ENCODE measurements at places on chromosomes 1 and 21. TPM values are rescaled to one million over a fixed set of nuclear protein-coding genes. Genes with fewer than 3 reads are reported as not detected.

NUAK2 gene
- 105 TPM for total RNA-seq

DNA sequence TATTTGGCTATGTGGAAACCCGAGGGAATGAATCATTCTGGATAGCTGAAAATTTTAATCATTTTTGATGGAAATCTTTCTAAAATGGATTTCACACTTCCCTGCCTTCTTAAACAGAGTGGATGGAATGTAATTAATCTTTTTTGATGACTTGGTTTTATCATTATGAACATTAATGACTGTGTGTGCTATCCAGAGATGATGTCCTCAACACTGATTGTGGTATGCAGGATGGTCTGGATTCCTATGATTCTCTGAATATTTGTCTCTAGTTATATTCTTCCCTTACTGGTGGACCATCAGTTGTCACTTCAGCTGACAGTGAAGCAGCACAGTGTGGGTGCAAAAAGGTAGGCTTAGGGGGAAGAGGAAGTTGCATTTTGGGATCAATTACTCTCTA lies 513.5 kb downstream of the LMO4 start:
- DNase-seq = no peak

- no peak for DNase-seq
These were observed 12.4 kb downstream of the CDA start for GRCh38 chr1:20601129-20601825.

GRCh38 chr1:57115030-57115614 lies 149.3 kb upstream of the C8B start:
- DNase-seq = no peak

DNA sequence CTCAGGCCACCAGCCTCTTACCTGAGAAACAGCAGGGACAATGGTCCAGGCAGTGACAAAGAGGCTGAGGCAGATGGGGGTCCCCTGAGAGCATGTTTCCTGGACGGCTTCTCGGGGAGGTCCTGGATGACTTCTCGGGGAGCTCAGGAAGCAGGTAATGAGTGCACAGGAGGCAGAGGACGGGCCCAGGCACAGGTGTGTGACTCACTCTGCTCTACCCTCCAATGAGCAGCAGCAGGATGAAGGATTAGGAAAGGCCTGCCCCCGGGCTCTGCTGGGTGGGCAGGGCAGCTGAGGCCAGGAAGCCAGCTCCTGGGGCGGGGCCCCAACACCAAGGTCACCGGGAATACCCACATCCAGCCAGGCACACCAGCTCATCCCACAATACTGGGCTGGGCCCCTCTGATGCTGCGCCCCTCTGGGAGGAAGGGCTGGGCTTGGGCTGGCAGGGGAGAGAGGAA lies 17.2 kb upstream of the PTAFR start:
- no peak for DNase-seq

DNA sequence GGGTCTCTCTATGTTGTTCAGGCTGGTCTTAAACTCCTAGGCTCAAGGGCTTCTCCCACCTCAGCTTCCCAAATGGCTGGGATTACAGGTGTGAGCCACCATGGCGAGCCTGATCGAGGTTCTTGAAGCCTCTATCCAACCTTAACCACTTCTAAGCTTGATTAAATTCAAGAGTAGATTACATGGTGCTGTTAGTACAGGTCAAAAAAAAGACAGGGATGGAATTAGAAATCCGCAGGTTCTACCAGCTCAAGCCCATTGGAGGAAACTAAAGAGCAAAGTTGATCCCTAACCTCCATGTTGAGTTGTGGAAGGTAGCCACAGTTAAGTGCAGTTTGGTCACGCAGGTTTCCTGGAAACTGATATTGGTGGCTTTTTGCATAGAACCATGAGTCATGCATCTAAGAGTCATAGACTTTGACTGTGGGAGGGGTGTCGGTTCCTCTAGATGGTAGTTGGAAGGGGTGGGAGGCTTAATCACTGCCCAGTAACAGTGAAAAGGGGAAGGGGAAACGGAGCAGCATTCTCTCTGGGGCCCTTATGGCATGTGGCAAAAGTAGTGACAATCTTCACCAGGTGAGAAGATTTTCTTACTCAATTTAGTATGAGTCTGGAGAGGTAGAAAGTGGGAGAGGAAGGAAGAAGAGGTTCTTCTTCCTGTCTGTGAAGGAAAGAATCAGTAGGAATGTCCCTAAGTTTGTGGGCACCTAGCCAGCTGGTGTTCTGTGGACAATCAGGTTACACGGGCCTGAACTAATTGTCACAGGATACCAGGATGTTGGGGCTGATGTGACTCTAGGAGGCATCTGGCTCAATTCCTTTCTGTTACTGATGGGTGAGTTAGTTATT lies 7.0 kb downstream of the CD53 start:
- peak; percentile 64 for DNase-seq

DNA sequence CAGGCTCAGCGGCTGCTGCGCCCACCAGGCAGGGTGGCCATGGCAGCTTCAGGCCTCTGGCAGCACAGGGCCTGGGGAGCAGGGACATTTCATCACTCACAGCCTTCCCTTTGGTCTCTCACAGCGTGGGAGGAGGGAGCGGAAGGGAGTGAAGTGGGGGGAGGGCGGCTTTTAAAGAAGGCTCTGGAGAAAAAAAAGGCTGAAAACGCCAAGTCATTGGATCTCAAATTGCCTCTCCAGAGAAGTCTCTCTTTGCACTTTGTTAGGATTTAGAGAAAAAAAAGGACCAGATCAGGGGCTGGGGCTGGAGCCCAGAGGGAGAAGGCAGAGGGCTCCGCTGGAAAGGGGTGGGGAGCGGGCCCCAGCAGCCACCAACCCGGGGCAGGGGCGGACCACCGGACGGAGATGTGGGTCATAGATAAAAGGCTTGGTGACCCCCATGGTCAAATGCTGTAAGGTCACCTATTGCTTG lies 209.9 kb downstream of the GRIK3 start:
- DNase-seq = no peak

DNA sequence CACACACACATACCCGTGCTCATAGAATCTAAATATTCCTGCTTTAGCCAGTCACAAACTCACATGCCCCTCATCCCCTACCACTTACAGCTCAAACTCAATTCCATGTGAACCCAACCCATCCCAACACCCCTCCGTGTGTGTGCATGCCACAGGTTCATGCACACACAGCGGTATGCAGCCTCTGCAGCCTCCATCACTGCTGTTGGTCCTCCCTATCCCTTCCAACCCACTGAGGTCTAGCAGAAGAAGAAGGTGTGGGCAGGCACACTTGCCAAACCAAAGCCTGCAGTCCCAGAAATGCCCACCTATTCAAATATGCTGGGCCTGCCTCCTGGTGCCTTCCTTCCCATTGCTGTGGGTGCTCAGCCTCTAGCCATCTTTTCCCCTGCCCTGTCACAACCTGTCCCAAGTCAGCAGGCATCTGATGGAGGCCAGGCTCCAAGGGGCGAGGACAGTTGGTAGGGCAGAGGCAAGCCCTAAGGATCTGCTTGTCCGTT lies 26.2 kb downstream of the SLC2A1 start:
- no peak for DNase-seq

GRCh38 chr1:233652526-233652925 lies 38.6 kb downstream of the KCNK1 start:
- no peak for DNase-seq

- DNase-seq = no peak
These were observed 47.6 kb downstream of the PKN2 start for GRCh38 chr1:88731475-88732269.

Measured in B cell (primary cell).